ENCODE measurements at places on chromosomes 12 and 14.

DNA sequence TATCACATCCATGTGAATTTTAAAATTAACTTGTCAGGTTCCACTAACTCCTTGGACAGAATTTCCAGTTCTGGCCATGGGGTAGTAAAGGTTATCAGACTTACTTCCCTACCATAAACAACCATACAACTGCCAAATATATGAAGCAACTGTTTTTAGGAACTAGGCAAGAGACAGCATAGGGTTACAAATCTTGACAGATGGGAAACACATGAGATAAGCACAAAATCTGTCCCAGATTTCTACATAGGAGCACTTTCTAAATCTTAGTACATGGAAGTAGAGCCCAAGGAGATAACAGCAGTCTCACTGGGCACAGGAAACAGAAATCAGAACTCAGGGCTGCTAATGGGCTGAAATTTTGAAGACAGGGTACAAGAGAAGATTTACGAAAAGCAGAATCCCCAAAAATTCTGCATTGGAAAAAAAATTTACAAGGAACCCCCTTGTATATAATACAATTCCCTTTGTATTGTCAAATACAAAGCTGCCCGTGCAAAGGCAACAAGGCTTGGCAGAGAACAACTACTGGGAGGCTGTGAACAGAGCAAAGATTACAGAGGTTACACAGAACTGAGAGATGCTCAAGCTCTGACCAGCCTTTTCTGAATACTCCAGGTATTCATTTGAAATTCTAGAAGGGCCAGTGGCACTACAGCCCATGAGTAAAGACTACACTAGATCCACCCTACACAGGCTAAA, 43.2 kb downstream of the GALNT4 start:
- no peak for DNase-seq

DNA sequence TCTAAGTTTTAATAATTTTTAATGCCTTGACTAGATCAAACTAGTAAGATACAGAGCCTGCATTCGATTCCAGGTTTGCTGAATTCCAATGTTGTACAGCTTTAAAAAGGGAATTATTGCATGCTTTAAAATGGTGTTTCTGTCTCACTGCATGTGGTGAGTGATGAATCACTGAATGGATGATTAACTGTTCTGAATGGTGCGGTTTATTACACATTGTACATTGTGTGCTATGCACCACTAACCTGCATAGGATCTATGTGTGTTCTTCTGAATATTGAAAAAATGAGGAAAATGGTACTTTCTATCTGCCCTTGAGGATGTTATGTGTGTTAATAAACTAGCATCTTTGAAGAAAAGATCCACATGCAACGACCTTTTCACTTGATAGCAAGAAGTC, 231.7 kb downstream of the NRXN3 start:
- DNase-seq, result no peak

GRCh38 chr12:110426406-110426805, 22.9 kb upstream of the ANAPC7 start:
- DNase-seq, result no peak

DNA sequence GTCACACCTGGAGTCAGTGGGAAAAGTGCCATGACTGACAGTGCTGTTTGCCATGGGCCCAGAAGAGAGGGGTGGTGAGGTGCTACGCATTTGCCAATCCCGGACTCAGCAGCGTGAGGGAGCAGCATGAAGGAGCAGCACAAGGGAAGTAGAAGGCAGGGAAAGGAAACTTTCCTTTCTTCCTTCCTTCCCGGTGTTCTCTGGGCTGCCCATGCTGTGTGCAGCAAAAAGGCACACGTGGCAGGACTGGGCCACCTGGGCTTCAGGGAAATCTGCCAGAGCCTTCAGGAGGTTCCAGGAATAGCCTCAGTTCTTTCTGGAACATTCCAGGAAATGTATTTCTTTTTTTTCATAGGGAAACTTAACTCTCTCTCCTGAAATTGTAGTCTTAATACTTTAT, 23.0 kb downstream of the TRIM9 start:
- DNase-seq, result no peak

DNA sequence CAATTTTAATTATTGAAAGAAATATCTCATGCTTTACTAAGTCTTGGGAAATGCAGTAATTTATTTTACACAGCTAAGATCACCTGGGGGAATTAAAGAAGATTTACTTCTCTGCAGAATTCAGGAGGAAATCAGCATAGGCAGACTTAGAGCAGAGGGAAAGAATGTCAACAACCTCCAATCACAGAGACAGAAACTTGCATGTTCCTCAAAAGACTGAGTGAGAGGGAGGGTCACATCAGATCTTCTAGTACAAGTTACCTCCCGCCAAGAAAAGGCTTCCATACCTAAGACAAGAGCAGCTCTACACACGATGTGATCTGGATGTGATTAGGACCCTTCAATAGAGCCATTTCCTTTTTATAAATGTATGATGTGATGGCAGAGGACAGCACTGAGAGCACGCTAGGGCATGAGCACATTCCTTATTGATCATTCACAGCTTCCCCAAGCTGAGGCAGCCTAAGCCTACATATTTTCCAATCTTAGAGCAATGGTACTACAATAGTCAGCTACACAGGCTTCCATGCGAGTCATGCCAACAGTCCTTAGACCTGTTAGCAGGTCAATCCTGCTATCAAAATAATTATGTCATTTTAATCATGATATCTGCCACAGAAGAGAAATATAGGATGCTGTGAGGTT, 403.3 kb downstream of the ETNK1 start:
- DNase-seq, result no peak

- DNase-seq, result no peak
Observed at GRCh38 chr12:65881965-65882413, 57.7 kb downstream of the HMGA2 start.

DNA sequence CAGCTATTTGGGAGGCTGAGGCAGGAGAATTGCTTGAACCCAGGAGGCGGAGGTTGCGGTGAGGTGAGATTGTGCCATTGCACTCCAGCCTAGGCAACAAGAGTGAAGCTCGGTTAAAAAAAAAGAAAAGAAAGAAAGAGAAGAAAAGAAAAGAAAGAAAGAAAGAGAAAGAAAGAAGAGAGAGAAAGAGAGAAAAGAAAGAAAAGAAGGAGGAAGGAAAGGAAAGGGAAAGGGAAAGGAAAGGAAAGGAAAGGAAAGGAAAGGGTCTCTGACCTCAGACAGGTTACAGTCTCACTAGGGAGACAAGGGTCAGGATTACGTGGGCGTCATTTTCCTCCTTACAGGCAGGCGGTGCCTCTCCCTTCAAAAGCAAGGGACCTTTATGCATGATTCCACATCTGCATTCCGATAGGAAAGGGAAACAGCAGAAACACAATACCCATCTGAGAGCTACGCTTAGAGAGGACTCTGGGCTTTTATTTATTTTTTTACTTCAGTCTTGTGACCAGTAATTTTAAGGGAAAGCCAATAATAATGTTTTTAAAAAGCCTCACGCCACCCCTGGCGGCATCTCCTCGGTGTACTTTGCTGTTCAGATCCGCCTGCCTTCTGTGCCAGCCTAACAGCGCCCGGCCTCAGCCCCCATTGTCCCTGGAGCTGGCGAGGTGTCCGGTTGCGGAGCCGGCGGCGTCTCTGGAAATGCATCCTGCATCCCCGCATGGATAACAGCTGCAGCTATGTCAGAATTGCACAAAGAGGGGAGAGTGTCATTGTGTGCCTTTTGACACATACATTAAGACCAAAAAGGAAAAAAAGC, 945 bp upstream of the HIP1R start:
- no peak for DNase-seq

DNA sequence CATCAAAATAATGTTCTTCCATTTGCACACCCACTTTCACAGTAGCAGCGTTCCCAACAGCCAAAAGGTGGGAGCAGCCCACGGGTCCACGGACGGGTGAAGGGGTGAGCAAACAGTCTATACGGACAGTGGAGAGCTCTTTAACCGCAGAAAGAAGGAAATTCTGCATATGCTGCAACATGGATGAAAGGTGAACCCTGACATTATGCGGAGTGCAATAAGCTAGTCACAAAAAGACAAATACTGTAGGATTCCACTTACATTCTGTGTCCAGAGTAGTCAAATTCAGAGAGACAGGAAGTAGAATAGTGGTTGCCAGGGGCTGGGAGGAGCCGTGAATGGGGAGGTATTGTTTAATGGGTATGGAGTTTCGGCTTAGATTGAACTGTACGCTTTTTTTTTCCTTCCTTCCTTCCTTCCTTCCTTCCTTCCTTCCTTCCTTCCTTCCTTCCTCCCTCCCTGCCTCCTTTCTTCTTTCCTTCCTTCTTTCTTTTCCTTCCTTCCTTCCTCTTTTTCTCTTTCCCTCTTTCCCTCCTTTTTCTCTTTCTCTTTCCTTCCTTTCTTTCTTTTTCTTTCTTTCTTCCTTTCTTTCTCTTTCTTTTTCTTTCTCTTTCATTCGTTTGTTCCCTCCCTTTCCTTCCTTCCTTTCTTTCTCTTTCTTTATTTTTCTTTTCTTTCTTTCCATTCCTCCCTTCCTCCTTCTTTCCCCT, 15.8 kb upstream of the ANKRD9 start:
- DNase-seq, result peak; percentile 33

DNA sequence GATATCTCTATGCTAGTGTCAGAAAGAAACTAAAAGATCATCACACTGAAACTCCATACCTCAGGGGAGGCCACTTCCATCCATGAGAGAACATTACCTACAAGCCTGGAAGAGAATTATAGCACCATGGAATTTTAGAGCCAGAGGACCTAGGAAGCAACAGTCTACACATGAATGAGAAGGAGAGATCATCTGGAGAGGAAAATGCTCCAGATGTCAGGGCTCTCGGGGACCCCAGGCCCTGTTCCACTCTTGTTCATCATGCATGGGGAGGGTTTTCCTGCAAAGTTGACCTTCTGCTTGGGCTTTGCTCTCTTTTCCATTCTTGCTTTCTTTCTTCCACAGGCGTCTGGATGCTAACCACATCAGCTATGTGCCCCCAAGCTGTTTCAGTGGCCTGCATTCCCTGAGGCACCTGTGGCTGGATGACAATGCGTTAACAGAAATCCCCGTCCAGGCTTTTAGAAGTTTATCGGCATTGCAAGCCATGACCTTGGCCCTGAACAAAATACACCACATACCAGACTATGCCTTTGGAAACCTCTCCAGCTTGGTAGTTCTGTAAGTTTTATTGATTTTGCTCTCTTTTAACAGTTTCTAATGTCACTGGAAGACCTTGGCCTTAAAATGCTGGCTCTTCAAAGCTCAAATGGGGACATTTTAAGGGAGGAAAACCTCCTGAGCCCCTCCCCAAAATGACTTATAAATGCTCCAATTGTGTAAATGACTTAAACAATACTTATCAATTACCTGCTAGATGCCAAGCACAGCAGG, 110.7 kb downstream of the ZFC3H1 start:
- DNase-seq, result no peak

GRCh38 chr14:68931474-68932051, 47.5 kb downstream of the ACTN1 start:
- DNase-seq, result no peak

DNA sequence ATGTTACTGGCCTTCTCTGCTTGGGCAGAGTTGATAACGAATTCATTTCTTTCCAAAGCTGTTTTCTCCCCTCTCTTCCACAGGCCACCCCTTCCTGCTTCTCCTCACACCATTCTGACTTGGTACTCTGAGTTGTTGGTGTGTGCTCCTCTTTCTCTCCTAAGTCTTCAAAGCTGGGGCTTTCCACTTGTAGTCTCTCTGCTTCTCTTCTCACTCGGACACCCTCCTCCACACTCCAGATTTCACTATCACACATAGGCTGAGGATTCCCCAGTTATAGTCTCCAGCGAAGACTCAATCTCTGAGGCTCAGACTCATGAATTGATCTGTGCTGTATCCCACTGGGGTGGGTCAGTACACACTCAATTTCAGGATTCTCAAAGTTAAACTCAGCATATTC, 201.0 kb downstream of the SSPN start:
- no peak for DNase-seq

DNA sequence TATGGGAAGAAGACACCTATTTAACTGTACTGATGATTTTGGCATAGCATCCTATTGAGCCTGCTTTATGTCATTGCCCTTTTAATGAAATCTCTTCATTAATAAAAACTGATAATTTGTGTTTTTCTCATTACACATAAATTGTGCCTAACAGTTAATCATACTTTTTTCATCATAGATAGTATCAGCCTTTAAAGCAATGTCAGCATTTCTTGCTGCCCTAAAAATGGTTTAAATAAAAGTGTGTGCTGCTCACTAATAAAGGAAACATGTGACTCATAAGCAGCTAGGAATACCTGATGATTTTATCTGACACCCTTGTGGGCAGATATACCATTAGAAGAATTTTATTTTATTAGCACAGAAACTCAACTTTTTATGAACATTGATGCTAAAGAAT, 26.7 kb downstream of the TBK1 start:
- DNase-seq, result no peak

DNA sequence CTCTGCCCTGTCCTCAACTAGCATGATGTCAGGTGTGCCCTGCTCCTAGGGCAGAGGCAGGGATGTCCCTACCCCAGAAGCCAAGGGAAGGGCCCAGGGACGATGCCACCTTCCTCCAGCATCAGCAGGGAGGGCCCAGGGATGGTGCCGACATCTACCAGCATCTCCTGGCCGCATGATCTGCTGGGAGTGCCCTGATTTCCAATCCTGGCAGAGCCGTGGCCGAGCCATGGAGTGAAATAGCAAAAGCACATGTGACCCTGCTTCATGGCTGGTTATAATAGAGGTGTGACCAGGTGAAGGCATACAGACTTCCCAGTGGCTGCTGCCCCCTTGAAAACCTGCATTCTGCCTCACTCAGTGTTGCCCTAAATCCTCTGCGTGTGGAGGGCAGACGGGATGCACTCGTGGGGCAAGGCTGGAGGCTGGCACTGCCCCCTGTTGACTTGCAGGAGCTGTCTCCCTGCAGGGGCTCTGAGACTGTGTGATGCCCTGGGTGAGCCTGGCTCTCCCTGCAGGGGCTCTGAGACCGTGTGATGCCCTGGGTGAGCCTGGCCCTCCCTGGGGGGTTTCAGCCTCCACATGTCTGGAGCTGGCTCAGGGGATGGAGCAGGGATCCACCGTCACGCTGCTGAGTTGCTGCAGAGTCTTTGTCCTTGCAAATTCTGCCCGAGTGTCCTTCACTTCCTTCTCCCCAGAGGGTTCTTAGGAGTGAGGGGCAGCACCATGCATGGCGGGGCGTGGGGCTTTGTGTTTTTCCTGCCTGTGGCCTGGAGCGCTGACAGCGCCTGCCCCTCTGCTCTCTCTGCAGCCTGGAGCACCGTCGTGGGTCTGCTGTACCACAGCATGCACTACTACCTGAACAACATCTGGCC, 51.7 kb downstream of the ADGRD1 start:
- no peak for DNase-seq

- DNase-seq, result no peak
Observed at GRCh38 chr12:52233462-52234207, 592 bp downstream of the KRT7 start.

- DNase-seq, result no peak
Observed at GRCh38 chr12:93609281-93610192, 37.1 kb downstream of the SOCS2 start.

- DNase-seq, result no peak
Observed at GRCh38 chr12:127253797-127254327, 1013.1 kb upstream of the TMEM132C start.

Data from effector CD4-positive, alpha-beta T cell (primary cell).